ENCODE measurements at places on chromosomes 5 and 9. TPM values are rescaled to one million over a fixed set of nuclear protein-coding genes. Genes with fewer than 3 reads are reported as not detected.

ANKRD34B gene
- not detected for total RNA-seq

DNAI1 gene
- total RNA-seq: not detected

DNA sequence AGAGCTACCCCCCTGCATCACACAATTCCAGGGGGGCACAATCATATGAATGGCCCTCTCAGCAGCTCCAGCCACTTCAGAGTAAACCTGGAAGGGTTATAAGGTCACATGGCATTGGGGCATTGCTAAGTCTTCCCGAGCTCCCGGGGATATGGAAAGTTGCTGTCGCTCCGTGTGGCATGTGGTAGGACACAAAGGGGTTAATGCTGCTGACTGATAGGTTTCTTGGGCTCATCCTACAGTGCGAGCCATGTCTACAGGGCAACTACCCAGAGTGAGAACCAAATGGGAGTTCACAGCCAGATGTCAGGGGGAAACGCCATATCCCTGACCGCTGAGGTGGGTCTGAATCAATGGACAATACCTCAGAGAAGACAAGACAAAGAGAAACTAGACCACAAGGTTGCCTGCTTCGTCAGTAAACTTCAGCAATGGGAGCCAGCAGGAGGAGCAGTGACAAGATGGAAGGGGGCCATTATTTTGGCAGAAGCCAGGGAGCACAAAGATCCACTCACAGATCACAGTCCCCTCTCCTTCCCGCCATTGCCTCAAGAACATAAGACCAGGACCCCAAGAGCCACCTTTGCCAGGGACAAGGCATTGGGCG, 52.4 kb upstream of the SHISAL2B start:
- H3K4me1 ChIP-seq: peaks cover 11% of the 10 kb centered on the region
- no peak overlapping the region for H3K27ac ChIP-seq
- no peaks in the 10 kb centered on the region for H3K36me3 ChIP-seq
- no peak for DNase-seq
- peaks cover 30% of the 10 kb centered on the region for H3K27me3 ChIP-seq

GRCh38 chr9:134841180-134841904, 39.3 kb upstream of the FCN2 start:
- H3K36me3 ChIP-seq: no peaks in the 10 kb centered on the region
- H3K27me3 ChIP-seq: no peaks in the 10 kb centered on the region
- no peaks in the 10 kb centered on the region for H3K4me1 ChIP-seq
- H3K27ac ChIP-seq: no peak overlapping the region
- no peak for DNase-seq

DNA sequence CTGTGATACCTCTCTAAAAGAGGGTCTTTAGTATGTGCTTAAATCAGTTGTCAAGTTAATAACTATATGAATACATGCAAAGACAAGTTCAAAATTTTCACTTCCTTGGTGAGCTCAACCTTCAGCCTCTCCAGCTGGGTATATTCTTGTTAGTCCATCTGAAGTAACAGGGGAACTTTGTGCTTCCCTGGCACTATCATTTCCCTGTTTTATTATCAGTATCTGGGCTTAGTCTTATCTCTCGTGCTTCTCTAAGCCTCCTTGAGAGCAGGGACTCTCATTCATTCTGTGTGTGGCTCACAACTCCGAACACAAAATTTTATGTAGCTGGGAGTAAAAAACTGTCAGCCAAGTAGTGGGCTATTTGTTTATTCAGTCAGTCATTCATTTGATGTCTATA, 175.9 kb upstream of the MAP3K1 start:
- H3K27me3 ChIP-seq: peaks cover 10% of the 10 kb centered on the region
- no peak overlapping the region for H3K4me3 ChIP-seq
- H3K36me3 ChIP-seq: no peaks in the 10 kb centered on the region

DNA sequence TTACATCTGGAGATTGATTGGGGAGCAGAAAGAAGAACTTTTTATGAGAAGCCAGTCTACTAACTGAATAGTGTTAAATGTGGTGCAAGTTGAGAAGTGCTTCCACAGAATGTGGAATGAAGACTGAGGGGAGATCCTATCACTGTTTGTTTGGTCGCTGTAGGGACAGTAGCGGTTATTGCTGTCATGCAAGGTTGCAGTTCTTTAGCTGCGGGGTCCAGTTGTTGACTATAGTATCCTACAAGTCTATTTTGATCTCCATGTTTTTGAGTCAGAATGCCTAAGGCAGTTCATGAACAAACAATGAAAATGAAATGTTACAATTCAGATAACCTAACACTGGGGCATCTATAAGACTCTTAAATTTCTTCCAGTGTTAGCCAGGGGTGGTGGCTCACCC, 45.3 kb upstream of the PDZD2 start:
- no peaks in the 10 kb centered on the region for H3K4me1 ChIP-seq
- DNase-seq: no peak
- H3K4me3 ChIP-seq: no peak overlapping the region
- H3K27me3 ChIP-seq: peaks cover 14% of the 10 kb centered on the region
- no peak overlapping the region for H3K27ac ChIP-seq

All from activated naive CD8-positive, alpha-beta T cell treated with anti-CD3 and anti-CD28 coated beads, Interleukin-2, amount 10 ng/mL, durations not matched to agents 7 days and 5 days (primary cell).